Pancreas (tissue), 10 donors: ENCODE measurements at places on chromosomes 5 and 9. TPM values are rescaled to one million over a fixed set of nuclear protein-coding genes. Genes with fewer than 3 reads are reported as not detected.

NMUR2 gene
- not detected for total RNA-seq

DNA sequence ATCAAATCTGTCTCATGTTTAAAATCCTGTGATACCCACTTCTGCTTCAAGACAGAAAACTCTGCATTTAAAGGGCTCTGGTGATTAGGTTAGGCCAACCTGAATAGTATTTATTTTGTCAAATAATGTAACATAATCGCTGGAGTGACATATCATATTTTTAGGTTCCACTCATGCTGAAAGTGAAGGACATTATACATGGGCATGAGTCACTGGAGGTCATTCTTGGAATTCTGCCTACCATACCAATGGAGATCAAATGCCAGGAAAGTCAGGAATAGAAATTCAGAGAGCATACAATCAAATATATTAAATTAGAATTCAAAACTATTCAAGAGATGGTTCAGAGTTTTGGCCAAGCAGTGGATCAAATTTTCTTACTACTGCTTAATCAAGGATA lies 97.1 kb upstream of the PRSS3 start:
- no peak for DNase-seq

DNA sequence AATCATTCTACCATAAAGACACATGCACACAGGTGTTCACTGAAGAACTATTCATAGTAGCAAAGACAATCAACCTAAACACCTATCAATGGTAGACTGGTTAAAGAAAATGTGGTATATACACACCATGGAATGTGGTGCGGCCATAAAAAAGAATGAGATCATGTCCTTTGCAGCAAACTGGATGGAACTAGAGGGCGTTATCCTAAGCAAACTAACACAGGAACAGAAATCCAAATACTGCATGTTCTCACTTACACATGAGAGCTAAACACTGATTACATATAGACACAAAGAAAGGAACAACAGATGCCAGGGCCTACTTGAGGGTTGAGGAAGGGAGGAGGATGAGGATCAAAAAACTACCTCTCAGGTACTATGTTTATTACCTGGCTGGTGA lies 103.8 kb downstream of the DRD1 start:
- no peak for DNase-seq

- no peak for DNase-seq
Observed at GRCh38 chr9:94298949-94299599, 29.4 kb downstream of the NUTM2F start.

DNA sequence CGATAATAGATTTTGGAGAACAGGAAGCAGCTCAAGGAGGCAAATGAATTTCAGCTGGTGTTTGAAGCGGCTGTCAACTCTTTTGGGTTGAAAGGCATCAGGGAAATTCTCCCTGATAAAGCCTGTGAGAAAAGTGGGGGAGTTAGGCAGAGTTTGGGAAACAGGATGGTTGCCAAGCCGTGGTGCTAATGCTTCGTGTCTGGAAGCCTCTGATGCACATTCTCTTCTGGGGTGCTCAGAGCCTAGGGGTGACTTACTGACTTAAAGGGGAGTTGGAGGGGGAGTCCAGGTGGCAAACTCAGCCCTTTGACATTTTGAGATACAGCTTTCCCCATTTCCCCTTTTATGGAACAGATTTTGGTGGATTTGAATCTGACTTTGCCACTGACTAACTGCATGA lies 202.5 kb upstream of the CLINT1 start:
- no peak for DNase-seq

DNA sequence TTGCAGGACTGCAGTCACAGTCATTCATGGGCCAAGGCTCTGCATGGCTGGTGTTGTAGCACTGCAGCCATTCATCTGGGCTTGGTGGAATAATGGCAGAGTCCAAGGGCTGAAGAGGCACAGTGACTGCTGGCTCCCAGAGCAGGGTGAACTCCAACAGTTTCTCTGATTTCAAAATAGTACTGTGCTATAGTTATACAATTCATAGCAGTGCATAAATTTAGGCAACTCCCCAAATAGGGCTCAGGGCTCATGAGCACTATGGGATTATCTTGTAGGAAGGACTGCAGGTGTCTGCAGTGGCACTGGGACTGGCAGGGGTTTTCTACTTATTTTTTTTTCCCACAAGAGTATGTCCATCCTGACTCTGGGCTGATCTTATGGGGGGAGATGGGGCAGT lies 642.5 kb upstream of the SGCD start:
- DNase-seq: no peak

- DNase-seq: no peak
Observed at GRCh38 chr5:115514220-115514619, 30.4 kb downstream of the FEM1C start.

SPINK1 gene
- 23,603 TPM for total RNA-seq
